Activated naive CD4-positive, alpha-beta T cell treated with anti-CD3 and anti-CD28 coated beads for 36 hours (primary cell): ENCODE measurements at places on chromosomes 13 and 19.
A peak's percentile ranks its signal among the peaks of the same experiment; 100 is the strongest.

GRCh38 chr13:28585561-28585960, 73.4 kb upstream of the POMP start:
- peaks cover 4% of the 10 kb centered on the region for H3K27me3 ChIP-seq
- DNase-seq = no peak
- H3K4me1 ChIP-seq = peaks cover 15% of the 10 kb centered on the region
- no peak overlapping the region for H3K27ac ChIP-seq

DNA sequence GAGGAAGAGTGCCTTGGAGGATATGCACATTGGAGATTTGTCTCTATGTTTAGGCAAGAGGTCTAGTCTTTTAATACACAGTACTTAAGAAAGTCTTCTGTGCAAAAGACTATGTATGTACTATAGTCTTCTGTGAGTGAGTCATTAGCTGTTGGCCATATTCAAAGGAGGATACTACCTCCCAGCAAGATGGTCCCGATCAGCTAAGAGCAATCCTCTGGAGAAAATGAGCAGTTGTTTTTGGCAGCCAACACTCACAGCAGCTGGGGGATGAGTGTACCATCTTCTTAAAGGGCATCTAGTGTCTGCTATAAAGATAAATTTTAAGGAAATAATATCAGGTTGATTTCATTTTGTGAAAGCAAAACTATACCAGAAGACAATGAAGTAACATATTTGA, 487.8 kb downstream of the KCTD12 start:
- H3K4me1 ChIP-seq = no peaks in the 10 kb centered on the region
- H3K27ac ChIP-seq = no peak overlapping the region
- H3K36me3 ChIP-seq = no peaks in the 10 kb centered on the region
- H3K27me3 ChIP-seq = peaks cover 2% of the 10 kb centered on the region

DNA sequence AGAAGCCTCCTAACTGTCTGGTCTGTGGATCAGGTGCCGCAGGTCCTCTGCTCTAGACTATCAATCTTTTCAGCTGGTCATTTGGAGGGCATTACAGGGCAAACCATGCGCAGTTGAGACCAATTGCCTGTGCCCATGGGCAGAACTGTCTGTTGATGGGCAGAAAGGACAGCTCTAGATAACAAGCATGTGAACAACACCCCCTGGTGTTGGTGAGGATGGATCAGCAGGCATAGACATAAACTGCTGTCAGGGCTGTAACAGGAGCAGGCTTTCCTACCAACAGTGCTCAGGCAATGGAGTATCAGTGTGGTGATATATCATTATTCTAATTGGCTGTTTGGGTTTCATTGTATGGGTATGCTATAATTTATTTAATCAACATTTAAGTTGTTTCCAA, 104.7 kb upstream of the KL start:
- peaks cover 3% of the 10 kb centered on the region for H3K36me3 ChIP-seq
- no peak overlapping the region for H3K27ac ChIP-seq
- DNase-seq = peak; percentile 56
- H3K4me1 ChIP-seq = peaks cover 2% of the 10 kb centered on the region
- peaks cover 3% of the 10 kb centered on the region for H3K27me3 ChIP-seq

GRCh38 chr19:5189318-5189607, 151.3 kb downstream of the PTPRS start:
- no peak for DNase-seq
- H3K36me3 ChIP-seq = no peaks in the 10 kb centered on the region
- no peak overlapping the region for H3K27ac ChIP-seq
- peaks cover 3% of the 10 kb centered on the region for H3K27me3 ChIP-seq
- H3K4me3 ChIP-seq = no peak overlapping the region

DNA sequence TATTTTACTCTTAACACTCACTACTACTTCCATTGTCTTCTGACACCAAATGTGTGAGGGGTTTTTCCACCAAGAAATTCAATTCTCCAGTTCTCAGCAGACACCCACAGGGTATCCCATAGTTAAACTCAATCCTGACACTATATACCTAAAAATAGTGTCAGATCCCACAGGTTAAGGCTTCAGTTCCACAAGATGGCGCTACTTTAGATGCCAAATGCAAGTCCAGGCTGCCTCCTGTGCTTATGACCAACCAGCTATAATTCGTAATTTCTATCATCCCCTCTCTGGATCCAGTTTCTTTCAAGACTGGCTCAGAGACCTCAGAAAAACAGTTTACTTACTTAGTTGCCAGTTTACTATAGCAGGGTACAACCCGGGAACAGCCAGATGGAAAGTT, 1146.2 kb upstream of the SPRY2 start:
- H3K27ac ChIP-seq = no peak overlapping the region
- H3K4me3 ChIP-seq = no peak overlapping the region
- H3K27me3 ChIP-seq = no peaks in the 10 kb centered on the region
- no peaks in the 10 kb centered on the region for H3K4me1 ChIP-seq
- H3K36me3 ChIP-seq = no peaks in the 10 kb centered on the region

DNA sequence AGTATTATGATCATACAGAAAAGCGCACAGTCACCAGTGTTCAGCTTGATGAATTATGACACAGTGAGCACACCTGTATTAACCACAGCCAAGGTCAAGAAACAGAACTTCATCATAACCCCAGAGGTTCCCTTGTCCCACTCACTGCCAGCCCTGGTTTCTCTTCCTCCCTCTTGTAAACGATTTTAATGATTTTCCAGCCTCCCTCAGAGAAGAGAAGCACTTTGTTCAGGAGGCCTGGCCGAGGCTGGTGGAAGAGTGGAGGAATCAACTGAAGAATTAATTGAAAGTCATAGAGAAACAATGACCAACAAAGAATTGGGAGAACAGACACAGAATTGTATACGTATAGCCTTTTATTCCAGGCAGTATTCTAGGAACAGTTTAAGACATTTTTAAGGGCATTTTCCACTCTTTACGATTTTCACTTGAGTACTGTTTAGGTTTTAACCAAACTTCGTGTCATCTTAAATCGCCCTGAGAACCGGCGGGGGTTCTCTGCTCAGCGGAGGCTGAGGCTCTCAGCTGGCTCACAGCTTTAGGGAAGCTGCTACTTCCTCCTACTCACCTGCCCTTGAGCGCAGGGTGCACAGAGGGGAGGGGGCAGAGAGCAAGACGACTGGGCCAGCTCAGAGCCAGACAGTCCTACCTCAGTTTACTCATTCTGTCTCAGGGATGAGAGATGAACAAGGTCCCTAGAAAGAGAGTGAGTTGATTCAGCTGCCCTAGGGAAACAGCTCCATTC, 108.6 kb downstream of the AKAP11 start:
- peaks cover 55% of the 10 kb centered on the region for H3K4me1 ChIP-seq
- H3K27me3 ChIP-seq = no peaks in the 10 kb centered on the region
- H3K4me3 ChIP-seq = peak overlapping the region; percentile 17

- peaks cover 5% of the 10 kb centered on the region for H3K36me3 ChIP-seq
- peaks cover 14% of the 10 kb centered on the region for H3K4me1 ChIP-seq
- peaks cover 34% of the 10 kb centered on the region for H3K27me3 ChIP-seq
- H3K4me3 ChIP-seq = no peak overlapping the region
Observed at GRCh38 chr19:33283589-33283988, 18.7 kb downstream of the CEBPA start.

GRCh38 chr13:68125087-68125480, 894.9 kb upstream of the PCDH9 start:
- DNase-seq = no peak
- no peaks in the 10 kb centered on the region for H3K27me3 ChIP-seq
- H3K4me3 ChIP-seq = no peak overlapping the region
- H3K36me3 ChIP-seq = no peaks in the 10 kb centered on the region

GRCh38 chr13:102932331-102932730, 86.5 kb downstream of the ERCC5 start:
- no peak overlapping the region for H3K4me3 ChIP-seq
- DNase-seq = no peak
- H3K36me3 ChIP-seq = no peaks in the 10 kb centered on the region
- no peaks in the 10 kb centered on the region for H3K4me1 ChIP-seq
- peaks cover 17% of the 10 kb centered on the region for H3K27me3 ChIP-seq

DNA sequence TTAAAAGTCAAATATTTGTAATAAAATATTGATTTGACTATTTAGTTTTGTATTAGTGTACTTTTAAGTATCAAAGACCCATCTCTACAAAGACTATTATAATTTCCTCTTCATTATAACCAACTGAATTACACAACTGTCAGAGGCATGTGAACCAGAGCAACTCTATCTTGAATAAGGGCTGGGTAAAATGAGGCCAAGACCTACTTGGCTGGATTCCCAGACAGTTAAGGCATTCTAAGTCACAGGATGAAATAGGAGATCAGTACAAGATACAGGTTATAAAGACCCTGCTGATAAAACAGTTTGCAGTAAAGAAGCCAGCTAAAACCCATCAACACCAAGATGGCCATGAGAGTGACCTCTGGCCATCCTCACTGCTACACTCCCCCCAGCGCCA, 36.2 kb upstream of the ATP12A start:
- no peaks in the 10 kb centered on the region for H3K36me3 ChIP-seq
- no peak for DNase-seq
- H3K27ac ChIP-seq = no peak overlapping the region
- no peak overlapping the region for H3K4me3 ChIP-seq
- H3K27me3 ChIP-seq = no peaks in the 10 kb centered on the region

DNA sequence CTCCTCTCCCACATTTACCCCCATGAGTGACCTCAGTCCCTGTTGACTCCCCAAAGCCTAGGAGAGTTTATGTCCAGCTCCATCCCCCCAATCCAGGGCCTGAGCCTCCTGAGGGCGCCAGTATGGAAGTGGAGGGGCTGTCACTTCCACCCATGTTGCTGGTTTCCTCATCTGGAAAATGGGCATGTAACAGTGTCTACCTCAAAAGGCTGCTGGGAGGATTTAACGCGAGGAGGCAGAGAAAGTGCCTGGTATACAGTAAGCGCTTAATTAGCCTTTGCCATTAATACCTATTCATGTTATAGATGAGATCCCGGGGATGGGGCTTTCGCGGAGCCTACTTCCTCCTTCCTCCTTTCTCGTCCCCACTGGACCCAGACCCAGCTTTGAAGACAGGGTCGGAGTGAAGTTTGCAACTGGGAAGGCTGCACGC, 476 bp downstream of the TYK2 start:
- H3K27ac ChIP-seq = peak overlapping the region; percentile 91
- H3K4me3 ChIP-seq = peak overlapping the region; percentile 87
- peaks cover 20% of the 10 kb centered on the region for H3K4me1 ChIP-seq
- DNase-seq = no peak
- H3K27me3 ChIP-seq = no peaks in the 10 kb centered on the region
- H3K36me3 ChIP-seq = peaks cover 21% of the 10 kb centered on the region

- peaks cover 23% of the 10 kb centered on the region for H3K36me3 ChIP-seq
- peak overlapping the region; percentile 74 for H3K27ac ChIP-seq
- peak; percentile 84 for DNase-seq
- no peaks in the 10 kb centered on the region for H3K27me3 ChIP-seq
- peak overlapping the region; percentile 67 for H3K4me3 ChIP-seq
Observed at GRCh38 chr19:12796146-12797071, 5.1 kb downstream of the JUNB start.

DNA sequence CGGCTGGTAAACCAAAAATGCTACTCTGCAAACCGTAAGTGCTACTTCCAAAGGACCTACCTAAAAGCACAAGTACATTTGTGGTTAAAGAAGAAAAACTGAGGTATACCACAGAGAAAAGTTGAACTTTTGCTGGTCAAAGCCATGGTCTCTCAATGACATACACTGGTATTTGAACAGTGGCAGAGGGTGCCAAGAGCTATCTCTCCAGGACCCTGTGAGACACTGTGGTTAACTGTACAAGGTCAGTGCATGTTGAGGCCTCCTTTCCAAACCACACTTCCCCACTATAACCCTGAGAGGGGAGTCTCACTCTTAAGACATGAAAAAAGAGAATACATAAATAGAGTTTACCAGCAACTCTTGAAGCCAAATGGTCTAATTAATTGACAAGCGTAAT, 49.5 kb downstream of the COL4A1 start:
- no peaks in the 10 kb centered on the region for H3K4me1 ChIP-seq
- H3K36me3 ChIP-seq = no peaks in the 10 kb centered on the region
- H3K27me3 ChIP-seq = peaks cover 19% of the 10 kb centered on the region
- H3K27ac ChIP-seq = no peak overlapping the region

DNA sequence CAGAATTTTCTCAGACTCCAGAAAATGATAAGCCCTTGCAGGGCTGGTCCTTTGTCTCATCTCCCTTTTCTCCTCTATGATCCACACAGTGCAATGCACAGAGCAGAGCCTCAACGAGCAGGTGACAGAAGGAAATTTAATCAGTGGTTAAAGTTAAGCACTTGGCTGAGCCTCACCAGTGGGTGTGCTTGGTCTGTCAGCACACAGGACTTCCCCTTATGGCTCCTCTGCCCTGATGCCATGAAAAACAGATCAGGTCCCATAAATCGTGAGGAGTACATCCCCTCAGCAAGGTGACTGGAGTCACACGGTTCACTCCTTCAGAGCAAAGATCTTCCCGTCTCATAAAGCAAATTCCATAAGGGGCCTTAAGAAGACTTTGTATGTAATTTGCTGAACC, 818.2 kb downstream of the UQCRFS1 start:
- H3K4me1 ChIP-seq = peaks cover 3% of the 10 kb centered on the region
- no peak overlapping the region for H3K4me3 ChIP-seq
- no peak overlapping the region for H3K27ac ChIP-seq
- H3K36me3 ChIP-seq = no peaks in the 10 kb centered on the region
- no peaks in the 10 kb centered on the region for H3K27me3 ChIP-seq

GRCh38 chr19:35545855-35546381, 492 bp downstream of the TMEM147 start:
- peaks cover 38% of the 10 kb centered on the region for H3K4me1 ChIP-seq
- no peaks in the 10 kb centered on the region for H3K27me3 ChIP-seq
- H3K27ac ChIP-seq = peak overlapping the region; percentile 90
- peaks cover 20% of the 10 kb centered on the region for H3K36me3 ChIP-seq
- peak overlapping the region; percentile 87 for H3K4me3 ChIP-seq

DNA sequence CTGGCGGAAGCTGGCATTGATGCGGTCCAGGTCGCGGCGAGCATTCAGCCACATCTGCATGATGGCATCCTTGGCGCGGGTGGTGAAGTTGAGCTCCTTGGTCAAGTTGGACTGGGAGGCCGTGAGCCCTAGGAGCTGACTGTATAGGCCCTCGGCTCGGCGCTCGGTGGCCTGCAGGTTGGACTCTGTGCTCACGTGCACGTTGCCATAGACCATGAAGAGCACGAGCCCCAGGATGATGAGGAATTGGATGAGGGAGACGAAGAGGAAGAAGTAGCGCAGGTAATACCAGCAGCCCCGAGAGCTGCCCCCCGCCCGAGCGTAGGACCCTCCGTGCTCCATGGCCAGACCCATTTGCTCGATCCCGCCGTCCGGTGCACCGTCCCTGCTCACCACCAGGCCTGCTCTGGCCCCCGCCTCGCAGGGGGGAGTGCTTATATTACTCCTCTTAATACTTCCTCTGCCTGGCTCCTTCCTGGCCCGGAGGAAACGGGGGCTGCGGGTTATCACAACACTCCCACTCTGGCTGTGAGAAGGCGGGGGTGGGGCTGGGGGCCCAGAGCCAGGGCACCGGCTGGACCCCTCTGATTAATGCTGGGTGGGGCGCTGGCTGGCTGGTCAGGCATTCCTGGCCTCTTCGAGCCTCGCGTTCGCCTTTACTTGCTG, at the start of gene PLVAP:
PLVAP (minus strand) TSS at position 408 of the 666 bp plus-strand sequence; CDS start at position 354, 54 bp downstream.
- H3K27me3 ChIP-seq = peaks cover 8% of the 10 kb centered on the region
- H3K4me1 ChIP-seq = peaks cover 3% of the 10 kb centered on the region
- no peak for DNase-seq
- no peaks in the 10 kb centered on the region for H3K36me3 ChIP-seq
- no peak within 1 kb of the TSS for H3K27ac ChIP-seq
